ENCODE measurements at places on chromosomes 2 and 18. TPM values are rescaled to one million over a fixed set of nuclear protein-coding genes. Genes with fewer than 3 reads are reported as not detected.

The STON1 gene
- total RNA-seq: 5.5 TPM

The CDH20 gene
- total RNA-seq: not detected

The BCL2L11 gene
- 18.9 TPM for total RNA-seq

GRCh38 chr18:76620321-76621170 lies 125.5 kb upstream of the ZNF516 start:
- DNase-seq: peak; percentile 86

- no peak for DNase-seq
Measured at GRCh38 chr2:189913821-189914220, 129.6 kb downstream of the PMS1 start.

GRCh38 chr2:1381644-1382043 lies 31.6 kb upstream of the TPO start:
- DNase-seq: no peak

DNA sequence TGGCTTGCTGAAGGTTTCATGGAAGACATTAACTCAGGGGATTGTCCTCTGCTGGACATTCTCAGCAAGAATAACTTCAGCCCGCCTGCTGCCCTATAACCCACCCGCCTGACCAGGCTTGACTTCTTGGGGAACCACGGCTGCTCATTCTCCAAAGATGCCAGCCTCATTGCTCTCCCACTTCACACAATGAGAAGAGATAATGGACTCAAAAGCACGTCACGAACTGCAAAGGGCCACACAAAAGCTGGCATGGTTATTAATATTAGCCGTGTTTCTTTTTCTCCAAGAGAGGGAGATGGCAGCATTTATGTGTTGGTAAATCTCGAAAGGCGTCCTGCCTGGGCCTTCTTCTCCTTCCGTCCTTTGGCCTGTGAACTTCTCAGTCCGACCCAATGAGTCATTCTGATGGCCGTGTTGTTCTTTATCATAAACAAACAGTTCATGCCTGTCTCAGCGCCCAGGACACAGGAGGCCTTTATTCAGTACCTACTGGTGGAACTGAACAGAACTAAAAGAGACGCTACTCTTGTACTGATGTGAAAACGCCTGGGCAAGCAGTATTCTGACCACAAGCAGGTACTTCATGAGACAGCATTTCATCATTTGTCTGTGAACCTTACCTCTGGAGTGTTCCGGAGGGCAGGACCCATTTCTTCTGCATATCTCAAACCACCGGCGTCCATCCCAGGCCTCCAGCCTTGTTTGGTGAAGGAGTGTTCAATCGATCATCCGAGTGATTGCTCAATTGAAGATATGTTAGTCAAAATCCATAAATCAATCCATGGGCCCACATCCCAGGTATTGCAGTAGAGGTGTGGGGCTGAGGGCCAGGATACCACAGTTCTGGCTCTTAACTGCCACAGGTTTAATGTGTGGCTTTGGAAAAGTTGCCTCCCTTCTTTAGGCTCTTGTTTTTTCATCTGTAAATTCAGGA lies 25.1 kb upstream of the KLHL29 start:
- DNase-seq: no peak

DNA sequence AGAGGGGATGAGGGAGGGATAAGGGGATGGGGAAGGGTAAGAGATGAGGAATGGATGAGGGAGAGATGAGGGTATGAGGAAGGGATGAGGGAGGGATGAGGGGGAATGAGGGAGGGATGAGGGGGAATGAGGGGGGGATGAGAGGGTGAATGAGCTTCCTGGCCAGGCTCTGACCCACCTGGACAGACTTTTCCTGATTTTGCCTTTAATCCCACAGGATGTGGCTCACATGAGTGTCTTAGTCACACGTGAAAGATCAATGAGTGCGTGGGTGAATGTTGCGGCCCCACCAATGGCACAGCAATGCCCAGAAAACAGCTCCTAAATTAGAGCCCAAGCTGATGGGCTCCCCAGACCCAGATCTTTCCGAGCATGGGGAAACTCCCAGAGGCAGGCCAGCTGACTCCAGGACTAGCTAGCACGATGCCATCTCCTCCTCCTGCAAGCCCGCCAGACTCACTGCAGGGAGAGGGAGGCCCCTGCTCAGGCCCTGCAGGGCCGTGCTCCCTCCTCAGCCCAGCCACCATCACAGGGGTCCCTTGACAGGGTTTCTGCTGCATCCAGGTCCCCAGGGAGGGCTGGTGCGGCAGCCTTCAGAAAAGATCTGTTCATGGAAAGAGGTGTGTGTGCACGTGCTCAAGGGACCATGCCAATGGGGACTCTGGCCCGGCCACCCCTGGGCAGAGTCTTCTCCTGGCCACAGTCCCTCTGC lies 41.4 kb downstream of the AQP12A start:
- no peak for DNase-seq

DNA sequence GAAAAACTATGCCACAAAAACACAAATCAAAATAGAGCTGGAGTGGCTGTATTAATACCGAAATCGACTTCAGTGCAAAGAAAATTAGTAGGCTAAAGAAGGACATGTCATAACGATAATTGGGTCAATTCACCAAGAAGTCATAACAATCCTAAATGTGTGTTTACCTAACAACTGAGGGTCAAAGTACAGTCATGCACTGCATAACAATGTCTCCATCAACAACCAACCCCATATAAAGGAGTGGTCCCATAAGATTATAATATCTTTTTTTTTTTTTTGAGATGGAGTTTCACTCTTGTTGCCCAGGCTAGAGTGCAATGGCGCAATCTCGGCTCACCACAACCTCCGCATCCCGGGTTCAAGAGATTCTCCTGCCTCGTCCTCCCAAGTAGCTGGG lies 87.5 kb downstream of the NAB1 start:
- DNase-seq: no peak

DNA sequence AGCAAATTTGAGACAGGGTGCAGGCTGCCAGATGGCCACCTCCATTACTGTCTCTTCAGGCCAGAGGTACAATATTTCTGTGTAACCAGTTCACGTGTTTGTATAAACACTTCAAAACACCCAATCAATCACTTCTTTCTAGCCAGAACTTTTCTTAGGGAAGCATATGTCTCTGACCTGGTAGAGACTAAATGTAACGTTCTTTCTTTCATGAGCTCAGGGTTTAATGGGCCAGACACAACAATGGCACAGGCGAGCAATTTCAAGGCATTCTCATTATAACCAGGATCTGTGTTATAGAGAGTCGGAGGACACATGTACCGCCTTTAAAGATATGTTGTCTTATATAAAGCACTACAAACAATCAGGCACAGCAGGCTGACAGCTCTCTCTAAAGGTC lies 1846.4 kb upstream of the PIK3C3 start:
- no peak for DNase-seq

- no peak for DNase-seq
Measured at GRCh38 chr18:77376043-77376732, 126.5 kb downstream of the GALR1 start.

DNA sequence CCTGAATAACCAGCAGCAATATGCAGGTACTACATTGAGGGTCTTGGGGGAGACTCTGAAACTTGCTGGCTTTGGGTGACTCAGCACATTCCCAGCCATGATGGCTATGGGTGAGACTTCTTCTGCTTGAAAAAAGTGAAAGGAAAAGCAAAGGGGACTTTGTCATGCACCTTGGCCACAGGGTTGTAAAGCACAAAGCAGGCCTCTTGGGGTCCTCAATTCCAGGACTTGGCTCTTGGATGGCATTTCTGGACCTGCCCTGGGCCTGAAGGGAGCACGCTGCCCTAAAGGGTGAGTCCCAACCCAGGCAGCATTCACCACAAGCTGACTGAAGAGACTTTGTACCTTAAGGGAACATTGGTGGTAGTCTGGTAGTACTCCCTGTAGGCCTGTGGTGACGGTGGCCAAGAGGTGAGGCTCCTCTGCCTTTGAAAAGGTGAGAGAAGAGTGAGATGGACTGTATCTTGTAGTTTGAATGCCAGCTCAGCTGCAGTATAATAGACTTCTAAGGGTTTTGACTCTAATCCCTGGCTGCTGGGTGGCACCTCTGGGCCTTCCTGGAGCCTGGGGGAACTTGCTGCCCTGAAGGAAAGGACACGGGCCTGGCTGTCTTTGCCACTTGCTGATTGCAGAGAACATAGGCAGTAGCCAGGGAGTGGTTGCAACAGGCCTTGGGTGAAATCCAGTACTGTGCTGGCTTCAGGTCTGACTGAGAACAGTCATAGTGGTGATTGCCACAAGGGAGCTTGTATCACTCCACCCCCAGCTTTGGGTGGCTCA lies 36.5 kb upstream of the CYTIP start:
- no peak for DNase-seq

GRCh38 chr2:132549935-132550670 lies 119.9 kb downstream of the LYPD1 start:
- DNase-seq: no peak

DNA sequence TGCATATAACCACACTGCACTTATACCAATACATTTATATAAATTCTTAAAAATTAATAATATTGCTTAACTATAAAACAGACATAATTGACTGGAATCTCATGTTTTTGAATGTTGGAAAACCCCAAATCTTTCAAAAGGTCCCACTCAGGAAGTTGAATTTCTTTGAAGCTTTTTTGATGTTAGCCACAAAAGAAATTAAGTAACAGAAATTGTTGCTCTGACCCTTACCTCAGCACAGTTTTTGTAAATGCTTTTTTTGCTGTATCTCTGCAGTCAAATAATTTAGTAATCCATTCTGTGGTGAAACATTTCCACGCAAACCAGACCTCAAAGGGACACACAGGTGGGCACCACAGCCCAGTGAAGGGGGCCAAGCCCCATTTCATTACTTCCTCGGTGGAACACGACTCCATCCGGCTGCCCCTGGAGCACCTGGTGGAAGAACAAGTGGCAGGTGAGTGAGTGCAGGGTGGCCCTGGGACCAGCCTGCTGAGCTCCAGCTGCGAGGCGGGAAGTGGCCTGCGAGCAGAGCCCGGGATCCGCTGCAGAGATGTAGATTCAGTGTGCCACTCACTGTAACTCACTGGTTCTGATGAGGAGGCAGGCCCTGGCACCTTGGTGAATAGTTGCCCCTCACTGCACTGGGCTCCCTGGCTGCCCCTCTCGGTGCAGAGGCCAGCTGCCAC lies 8.4 kb downstream of the SCLY start:
- DNase-seq: no peak

- no peak for DNase-seq
Measured at GRCh38 chr2:145812165-145812554, 1292.2 kb upstream of the ZEB2 start.

- peak; percentile 58 for DNase-seq
Measured at GRCh38 chr2:216635701-216636550, 2.7 kb downstream of the IGFBP2 start.

All from H9 (cell line).